ENCODE measurements at places on chromosomes 6 and 20.
A peak's percentile ranks its signal among the peaks of the same experiment; 100 is the strongest.

DNA sequence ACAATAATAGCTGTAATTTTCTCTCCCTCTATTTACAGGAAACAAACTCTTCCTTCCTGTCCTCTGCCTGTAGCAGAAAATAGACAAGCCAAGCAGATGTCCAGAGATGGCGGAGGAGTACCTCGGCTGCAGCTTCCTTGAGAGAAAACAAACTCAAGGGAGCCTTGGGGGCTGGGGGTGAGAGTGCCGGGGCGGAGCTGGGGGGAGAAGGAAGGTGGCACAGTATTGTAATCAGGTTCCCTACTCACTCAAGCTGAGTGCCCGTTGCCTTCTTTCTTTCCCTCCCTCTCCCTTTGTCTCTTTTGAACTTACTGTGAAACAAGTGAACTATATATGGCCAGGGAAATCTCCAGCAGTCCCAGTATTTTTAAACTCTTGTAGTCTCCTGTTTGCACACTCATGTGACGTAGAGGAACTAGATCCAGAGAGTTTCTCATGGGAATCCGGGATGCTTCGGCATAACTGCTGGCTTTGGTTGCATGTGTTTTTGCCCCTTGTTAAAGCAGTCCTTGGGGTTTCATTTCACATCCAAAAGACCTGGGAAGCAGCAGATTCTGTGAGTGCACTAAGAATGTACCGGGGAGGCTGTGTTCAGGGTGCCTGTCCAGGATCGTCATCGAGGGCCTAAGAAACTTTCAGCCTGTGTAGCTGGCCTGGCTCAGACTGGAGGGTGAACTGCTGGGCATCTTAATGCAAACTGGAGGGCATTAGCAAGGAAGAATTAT is 44.6 kb upstream of the HDDC2 start:
- no peak for DNase-seq

DNA sequence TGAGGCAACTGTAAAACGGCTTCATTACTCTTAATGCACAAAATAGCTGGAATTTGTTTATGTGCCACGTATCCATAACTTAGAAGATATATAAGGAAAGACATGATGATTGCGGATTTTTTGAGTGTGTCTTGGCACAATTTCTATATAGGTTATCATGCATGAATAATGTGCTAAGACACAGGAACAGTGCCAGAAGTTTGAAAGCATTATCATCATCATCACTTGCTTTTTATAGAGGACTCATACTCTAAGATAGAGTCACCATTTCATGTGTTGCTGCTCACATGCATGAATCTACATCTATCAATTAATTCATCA is 113.4 kb downstream of the ELOVL4 start:
- no peak for DNase-seq

DNA sequence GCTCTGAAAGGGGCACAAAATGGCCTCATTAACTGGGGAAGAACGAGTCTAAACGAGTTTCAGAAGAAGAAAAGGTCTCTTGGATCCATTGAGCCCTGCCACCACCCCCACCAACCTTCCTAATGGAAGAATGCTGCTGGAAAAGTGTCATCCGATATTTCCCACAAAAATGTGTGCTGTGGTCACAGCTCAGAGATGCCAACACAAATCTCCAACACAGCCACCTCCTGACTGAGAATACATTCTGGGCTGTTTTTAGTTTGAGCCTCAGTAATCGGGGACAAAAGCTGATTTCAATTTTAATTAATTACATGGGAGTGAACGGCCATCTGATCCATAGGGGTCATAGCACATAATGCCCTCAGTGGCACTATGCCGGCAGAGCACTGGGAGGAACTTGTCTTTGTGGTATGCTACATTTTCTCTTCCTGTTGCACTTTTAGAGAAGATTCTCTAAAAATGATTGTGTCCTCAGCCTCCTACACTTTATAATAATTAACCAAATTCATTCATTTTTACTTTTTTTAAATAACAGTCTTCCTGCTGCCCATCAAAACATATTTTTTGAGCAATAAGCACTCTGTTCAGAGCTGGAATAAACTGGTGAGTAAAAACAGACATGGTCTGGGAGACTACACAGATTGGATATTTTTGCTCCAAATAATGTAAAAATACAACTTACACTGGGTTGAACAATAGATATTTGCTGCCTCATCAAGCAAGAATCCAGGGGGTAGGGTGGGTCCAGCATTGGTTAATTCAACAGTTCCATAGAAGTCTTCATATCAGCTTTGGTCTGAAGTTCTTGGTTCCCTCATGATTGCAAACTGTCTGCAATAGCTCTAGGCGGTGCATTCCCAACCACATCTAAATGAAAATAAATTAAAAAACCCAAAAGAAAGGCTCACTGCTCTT is 143.6 kb upstream of the TMEM170B start:
- no peak for DNase-seq

DNA sequence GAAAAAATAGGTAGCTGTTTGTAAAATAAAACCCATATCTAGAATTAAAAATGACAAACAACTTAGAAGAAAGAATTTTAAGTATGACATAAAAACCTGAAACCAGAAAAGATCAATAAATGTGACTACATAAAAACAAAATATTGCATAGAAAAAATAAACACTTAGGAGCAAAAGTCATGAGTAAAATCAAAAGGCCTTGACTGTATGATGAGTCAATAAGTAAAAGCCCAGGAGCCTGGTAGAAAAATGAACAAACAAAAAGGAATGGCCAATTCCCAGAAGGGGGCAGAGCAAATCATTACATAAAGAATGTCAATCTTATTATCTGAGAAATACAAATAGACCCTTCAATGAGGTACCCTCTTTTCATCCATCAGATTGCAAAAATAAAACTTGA is 20.7 kb upstream of the ENPP1 start:
- peak; percentile 52 for DNase-seq

- DNase-seq = no peak
Observed at GRCh38 chr20:62475772-62476055, at the start of gene GATA5. GATA5 (minus strand) TSS chr20:62475995; CDS start chr20:62475521, 474 bp downstream.

DNA sequence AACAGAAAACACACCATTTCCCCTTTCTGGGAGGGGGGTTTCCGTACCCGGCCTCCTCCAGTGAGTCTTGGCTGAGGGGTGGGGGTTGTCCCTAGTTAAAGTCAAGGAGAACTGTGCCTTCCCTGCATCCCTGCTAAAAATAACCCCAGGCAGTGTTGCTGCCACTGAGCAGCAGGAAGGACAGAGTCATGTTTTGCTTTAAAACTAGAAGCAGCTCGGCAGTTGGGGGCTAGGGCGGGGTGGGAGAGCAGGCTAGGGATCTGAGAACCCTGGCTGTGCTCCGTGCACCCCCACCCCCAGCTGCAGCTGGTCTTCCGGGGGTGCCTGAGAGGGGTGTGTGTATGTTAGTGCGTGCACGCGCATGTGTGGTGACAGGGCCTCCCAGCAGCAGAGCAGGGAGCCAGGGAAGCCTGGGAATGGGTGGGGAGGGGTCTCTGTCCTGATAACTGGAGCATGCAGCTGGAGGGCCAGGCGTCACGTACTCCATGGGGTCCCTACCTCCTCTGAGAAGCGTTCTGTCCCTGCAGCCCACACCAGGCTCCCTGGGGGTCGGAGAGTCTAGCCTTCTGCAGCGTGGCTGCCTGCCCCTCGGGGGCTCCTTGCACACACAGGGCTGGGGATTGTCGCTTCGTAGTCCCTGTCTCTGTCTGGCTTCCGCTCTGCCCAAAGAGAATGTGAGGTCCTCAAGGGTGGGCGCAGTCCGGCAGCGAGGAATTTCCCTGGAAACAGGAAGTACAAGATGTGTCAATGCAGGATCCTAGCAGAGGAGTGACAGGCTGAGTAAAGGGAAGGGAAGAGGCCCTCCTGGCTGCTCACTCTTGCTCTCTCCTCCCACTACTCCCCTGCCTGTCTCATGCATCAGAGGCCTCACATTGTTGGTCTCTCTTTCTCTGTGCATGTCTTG is 16.8 kb upstream of the ARMC12 start:
- peak; percentile 60 for DNase-seq

GRCh38 chr6:156347656-156348055 is 429.5 kb upstream of the ARID1B start:
- DNase-seq = no peak

GRCh38 chr6:157201083-157201482 is 122.2 kb downstream of the TMEM242 start:
- no peak for DNase-seq

- DNase-seq = no peak
Observed at GRCh38 chr6:109045493-109045892, 49.2 kb downstream of the SESN1 start.

- DNase-seq = peak; percentile 99
Observed at GRCh38 chr6:140051521-140052512, 677.4 kb upstream of the CITED2 start.

GRCh38 chr20:55488593-55488992 is 516.7 kb downstream of the CBLN4 start:
- no peak for DNase-seq

GRCh38 chr6:137494281-137494987 is at the start of gene OLIG3:
OLIG3 (minus strand) TSS chr6:137494394; CDS start chr6:137494170, 224 bp downstream.
- no peak for DNase-seq

- peak; percentile 40 for DNase-seq
Observed at GRCh38 chr6:34696189-34696738, 303 bp downstream of the ILRUN start.

- no peak for DNase-seq
Observed at GRCh38 chr20:45452772-45453691, 16.5 kb upstream of the WFDC2 start.

- no peak for DNase-seq
Observed at GRCh38 chr20:58697201-58697866, 4.7 kb downstream of the NPEPL1 start.

DNA sequence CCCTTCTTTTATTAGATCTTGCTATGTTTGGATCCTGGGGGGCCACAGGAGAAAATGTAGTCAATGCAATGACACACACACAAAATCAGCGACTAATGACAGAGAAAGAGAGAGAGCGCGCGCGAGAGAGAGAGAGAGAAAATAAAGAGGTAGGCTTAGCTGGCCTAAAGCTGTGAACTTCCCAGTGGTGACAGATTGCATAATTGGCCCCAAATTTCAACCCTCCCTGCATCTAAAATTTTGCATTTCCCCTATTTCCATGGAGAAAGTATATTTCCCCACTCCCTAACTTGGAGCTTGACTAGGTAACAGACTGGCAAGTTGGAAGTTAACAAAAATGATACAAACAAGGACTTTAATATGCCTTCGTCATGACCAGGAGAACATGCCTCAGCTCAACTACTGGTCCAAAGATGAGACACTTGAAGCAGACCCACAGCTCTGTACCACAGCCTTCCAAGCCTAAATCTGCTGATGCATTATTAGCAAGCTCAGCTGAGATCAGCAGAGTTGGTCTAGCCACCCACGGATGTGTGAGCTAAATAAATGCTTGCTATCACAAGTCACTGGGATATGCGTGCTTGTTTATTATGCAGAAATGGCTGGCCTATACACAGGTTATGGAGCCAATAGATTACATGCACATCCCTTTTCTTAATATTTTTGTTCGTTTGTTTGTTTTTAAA is 118.1 kb upstream of the PRDM1 start:
- no peak for DNase-seq

DNA sequence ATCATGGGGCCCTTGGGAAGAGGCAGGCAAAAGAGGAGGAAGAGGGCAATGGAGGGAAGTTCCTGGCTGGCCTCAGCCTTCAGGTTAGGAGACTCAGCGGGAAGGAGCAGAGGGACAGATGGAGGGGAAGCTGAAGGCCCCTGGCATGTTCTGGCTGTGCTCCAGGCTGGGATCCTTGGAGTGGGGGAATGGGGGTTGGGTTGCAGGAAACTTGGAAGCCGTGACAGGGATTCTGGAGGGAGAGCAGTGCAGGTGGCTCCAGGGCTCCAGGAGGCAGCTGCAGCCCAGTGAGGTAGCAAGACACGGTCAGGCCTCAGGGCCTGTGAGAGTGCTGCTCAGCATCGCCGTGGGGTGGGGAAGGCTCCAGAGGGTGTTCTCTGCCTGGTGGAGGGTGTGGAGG is 64.6 kb upstream of the SCP2D1 start:
- DNase-seq = no peak

DNA sequence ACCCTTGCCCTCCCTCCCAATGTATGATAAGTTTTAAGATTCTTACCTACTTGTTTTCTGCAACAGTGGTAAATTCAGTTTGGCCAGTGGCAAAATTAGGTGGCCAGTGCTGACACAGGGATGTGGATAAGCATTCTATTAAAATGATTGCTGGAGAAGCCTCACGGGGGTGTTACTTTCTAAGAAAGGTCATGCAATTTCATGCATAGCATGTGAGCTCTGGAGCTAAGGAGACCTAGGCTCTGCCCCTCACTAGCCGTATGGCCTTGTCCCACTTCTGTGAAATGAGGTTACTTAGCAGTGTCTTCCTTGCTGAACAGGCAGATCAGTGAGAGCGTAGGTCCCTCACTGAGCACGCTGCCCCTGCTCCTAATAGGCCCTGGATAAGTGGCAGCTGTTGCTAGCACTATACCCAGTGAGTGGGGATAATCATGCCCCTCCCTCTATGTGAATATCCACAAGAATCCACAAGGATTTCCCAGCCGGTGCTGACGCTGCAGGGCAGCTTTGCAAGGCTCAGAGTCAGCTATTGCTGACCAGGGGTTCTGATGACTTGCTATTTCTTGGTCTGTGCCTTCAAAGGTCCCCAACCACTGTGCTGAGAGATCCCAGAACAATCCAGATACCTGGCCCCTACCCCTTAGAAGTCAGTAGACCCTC is 86.5 kb upstream of the MRPS10 start:
- no peak for DNase-seq

DNA sequence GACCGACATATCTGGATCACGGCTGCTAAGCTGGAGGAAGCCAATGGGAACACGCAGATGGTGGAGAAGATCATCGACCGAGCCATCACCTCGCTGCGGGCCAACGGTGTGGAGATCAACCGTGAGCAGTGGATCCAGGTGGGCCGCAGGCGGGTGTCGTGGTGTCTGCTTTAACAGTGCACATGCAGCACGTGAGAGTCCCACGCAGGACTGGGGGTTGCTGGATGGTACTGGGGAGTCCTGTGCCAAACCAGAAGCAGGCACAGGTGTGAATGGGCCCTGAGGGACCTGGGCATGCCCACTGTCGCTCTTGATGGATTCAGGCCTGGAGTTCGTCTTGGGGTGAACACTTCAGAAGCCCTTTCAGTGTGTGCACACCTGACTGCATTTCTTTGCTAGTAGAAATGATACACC is 24.6 kb upstream of the C20orf204 start:
- no peak for DNase-seq

- DNase-seq = peak; percentile 6
Observed at GRCh38 chr20:33719277-33719988, 677 bp downstream of the PXMP4 start.

GRCh38 chr20:40279390-40279789 is 409.6 kb downstream of the MAFB start:
- peak; percentile 87 for DNase-seq

DNA sequence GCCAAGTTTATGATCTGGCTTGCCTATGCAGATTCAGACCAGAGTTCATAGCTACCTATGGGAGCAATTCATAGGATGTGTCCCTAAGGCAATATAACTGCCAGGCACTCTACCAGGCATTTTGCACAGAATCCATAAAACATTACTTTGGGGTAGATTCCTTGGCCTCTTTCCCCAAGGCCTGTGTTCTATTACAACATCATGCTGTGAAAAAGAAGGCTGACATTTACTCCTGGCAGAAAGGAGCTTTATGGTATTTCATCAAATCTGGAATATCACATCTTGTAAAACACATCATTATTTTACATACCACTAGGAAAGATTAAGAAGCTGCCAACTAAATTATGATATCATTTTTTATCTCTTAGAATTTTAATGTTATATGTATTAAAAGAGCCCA is 287.0 kb upstream of the MARCKS start:
- DNase-seq = no peak

- DNase-seq = no peak
Observed at GRCh38 chr6:38815250-38815649, 100.1 kb downstream of the DNAH8 start.

- DNase-seq = no peak
Observed at GRCh38 chr20:25015986-25016385, 23.4 kb upstream of the APMAP start.

Data from cardiac fibroblast (primary cell).